Esophagus muscularis mucosa (tissue), 4 donors: ENCODE measurements at places on chromosomes 6 and 20.

DNA sequence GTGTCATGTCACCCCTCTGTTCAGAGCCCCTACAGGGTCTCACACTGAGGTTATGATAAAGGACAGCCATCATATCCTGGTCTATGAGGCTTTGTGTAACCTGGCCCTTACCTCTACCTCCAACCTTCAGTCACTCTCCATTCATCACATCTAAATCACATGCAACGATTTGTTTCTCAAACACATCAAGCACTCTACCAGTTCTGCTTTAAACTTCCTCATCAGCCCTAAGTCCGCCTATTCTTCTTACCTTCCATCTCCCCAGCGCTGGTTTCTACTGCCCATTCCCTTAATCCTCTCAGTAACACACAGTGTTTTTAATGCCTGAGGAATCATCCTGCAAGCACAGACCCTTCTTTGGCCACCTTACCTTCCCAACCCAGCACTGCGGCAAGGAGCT, 17.9 kb upstream of the BACH2 start:
- peak; percentile 66 for DNase-seq

- DNase-seq, result no peak
Observed at GRCh38 chr6:75855052-75855451, 106.0 kb downstream of the MYO6 start.

GRCh38 chr6:21078497-21078896, 515.1 kb upstream of the SOX4 start:
- DNase-seq, result no peak

DNA sequence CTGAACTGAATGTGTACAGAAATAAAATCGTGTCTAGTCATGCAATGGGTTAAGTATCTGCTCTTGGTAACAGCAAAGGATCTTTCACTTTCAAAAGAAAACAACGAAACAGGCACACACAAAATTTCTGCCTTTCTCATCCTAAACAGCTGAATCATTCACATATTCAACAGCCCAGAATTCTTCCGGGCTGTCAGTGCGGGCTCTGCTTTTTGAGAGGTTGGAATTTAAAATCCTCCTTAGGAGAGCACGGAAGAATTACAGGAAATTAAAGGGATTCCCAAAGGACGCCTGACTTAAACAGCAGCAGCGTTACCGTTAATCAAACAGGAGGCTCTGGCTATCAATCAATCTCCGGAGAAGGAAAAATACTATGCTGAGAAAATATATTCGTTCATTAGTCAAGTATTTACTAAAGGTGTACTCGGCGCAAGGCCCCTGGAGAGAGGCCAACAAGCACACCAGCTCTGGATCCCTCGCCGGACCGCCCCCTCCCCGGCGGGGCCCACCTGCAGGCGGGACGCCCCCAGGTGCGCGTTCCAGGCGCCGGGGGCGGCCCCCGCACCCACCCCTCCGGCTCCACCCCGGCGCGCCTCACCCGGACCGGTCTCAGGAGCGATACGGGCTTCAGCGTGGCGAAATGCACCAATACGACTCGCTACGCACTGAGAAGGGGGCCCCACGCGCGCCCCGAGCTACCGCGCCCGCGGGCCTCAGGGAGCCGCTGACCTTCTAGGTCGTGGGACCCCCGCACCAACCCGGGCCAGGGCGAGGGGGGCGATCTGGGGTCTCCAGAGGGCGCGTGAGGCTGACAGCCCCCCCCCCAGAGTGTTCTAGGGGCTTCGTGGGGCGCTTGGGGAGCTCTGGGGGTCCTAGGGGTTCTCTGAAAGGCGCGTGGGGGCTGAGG, 1.0 kb downstream of the NAPB start:
- peak; percentile 91 for DNase-seq

- no peak for DNase-seq
Observed at GRCh38 chr6:14290772-14291330, 173.3 kb downstream of the CD83 start.

DNA sequence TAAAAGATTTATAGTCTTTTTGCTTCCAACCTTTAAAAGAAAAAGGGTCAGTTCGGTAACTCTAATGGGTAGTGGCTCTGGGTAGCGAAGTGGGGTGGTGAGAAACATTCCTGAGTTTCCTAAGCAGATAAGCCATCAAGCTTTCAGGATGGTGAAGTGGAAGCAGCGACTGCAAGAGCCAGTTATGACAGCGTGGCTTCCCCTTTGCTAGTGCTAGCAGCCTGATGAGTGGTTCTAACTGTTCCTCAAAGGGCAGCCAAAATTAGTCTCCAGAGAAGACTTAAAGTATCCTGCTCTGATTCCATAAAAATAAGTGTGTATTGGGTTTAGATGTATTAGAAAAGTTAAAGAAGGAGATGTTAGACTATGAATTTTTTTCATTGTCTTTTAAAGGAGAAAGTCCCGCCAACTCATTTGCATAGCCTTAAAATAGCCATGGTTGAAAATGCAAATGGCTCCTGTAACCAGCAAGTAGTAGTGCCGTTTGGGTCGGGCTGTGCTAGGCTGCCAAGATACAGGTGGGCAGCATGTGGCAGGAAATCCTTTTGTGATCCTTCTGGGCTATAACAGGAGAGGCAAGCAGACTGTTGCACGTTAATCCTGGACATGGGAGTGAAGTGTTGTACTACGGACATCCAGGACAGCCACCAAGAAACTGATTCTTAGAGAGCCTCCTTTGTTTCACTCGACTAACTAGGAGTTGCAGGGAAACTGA, 18.0 kb downstream of the ELOVL2 start:
- no peak for DNase-seq

DNA sequence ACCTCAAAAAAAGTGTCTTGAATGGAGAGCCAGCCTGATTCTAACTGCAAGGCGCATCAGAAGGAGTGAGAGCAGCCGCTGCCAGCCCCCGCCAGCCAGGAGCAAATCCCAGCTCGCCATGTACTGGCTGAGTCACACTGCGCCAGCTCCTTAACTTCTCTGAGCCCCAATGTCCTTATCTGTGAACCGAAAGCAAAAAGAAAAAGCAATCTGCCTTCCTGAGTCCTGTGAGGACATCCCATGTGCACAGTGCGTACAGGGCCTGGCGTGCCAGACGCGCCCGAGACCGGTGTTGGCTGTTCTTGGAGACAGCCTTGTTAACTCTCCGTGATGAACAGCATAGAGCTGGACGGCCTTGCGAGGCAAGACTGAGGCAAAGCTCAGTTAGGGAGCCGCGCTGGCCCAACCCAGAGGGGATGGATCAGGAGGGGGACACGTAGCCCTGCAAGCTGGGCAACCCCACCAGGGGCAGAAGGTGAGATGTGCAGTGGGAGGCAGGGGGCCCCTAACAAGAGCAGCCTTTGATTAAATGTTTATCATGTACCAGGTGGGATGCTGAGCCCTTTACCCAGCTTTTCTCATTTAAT, 122.7 kb downstream of the AGPAT4 start:
- DNase-seq, result no peak

DNA sequence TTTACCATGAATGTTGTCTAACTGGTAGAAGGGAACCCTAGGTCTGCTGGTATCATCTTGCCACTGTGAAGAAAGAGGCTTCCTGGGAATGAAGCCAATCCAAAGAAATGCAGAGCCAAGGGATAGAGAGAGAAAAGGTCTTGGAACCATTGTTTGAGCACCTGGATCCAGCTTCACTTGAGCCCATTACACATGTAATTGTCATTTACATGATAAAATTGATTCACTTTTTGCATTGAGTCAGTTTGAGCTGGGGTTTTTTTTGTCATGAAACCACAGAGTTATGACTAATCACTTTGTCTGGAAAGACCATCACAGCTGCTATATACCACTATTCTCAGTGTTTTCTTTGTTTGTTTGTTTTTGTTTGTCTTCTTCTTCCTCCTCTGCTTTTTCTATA, 112.3 kb downstream of the CBLN4 start:
- no peak for DNase-seq

GRCh38 chr6:12343440-12344162, 53.4 kb downstream of the EDN1 start:
- DNase-seq, result no peak

DNA sequence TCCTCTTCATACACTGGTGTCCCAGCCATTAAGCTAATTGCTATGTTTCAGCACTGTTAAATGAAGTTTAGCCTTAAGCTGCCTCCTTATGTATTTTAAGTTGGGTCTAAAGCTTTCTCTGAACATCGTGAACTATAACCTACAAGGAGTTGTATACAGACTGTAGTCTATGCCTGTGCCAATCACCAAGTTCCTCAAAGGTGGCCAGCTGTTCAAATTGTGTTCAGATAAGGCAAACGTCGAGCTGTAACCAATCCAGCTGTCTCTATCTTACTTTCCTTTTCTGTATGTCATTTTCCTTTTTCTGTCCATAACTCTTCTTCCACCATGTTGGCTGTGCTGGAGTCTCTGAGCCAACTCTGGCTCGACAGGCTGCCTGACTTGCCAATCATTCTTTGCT, 199.6 kb downstream of the OGFRL1 start:
- DNase-seq, result no peak
